ENCODE measurements at places on chromosomes 5 and 9.

- peak; percentile 95 for DNase-seq
Measured at GRCh38 chr9:121545875-121546423, 46.3 kb upstream of the GGTA1 start.

GRCh38 chr5:39299962-39300361 is 64.3 kb downstream of the C9 start:
- DNase-seq = no peak

- DNase-seq = no peak
Measured at GRCh38 chr5:65919773-65920172, 6.6 kb upstream of the ERBIN start.

DNA sequence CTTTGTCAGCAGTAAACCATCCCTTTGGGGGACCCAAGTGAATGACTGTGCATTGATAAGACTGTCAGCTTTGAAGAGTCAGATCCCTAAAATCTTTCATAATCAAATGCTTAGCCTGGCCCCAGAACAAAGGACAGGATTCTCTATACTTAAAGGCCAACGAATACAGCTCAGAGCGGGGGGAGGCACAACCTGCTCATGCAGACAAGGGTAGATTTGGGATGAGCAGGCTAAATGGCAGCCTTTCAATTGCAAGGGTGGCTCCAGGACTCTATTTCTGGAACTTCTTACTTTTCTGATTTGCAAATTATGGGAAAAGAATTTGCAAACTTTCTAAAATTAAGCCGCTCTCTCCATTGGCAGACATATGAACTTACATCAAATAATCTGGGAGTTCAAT is 66.4 kb downstream of the ELL2 start:
- no peak for DNase-seq

- DNase-seq = no peak
Measured at GRCh38 chr5:25963251-25964008, 1075.0 kb downstream of the CDH9 start.

DNA sequence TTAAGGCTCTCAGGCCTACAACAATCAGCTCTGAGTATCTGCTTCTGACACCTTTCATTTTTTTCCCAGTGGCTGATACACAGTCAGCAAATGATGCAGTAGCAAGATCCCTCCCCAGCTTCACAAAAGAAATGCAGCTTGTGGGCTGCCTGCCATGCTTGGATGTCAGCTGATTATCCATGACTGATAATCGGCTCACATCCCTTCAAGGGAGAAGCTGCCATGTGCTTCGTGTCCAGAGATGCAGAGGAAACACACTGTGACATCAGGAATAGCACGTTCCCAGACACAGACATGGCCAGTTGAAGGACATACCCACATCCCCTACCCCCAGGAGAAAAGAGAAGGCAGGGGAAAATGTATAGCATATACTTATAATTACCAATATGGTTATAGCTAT is 27.9 kb downstream of the TMEM215 start:
- no peak for DNase-seq

DNA sequence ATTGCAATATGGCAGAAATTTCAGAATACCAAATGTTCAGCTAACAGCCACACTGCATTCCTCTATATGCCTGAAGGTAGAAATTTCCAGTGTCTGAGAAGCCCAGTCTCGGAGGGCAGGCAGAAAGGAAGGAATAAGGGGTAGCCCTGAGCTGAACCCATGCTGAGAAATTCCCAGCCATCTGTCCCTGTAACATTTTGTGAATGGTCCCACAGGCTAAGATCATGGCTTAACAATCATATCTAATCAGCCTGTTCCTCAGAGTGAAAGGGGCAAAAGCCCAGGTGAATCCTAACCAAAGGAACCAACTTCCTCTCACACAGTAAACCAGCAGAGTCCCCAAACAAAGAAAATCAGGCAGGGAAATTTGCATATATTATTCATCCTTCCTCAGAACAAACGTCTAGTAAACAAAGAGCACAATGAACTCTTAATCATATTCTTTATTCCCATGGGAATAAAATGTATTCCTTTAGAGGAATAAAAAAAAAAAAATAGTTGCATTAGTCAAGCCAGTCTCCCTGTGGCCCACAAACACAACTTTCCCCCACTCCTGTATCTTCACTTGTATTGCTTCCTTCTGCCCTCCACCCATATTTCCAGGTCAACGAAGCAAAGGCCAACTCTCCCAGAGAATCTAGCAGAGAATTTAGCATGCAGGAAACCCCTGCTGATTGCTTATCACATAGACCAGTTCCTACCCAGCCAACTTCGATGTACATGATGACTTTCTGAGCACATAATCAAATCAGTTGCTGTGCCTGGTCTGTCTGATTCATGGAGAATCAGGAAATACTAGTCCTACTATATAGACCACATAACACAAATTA is 257.6 kb downstream of the FAM114A2 start:
- DNase-seq = no peak

GRCh38 chr5:34717426-34718327 is 61.5 kb downstream of the RAI14 start:
- DNase-seq = peak; percentile 17

- DNase-seq = no peak
Measured at GRCh38 chr5:6611334-6612256, 21.2 kb downstream of the NSUN2 start.

- no peak for DNase-seq
Measured at GRCh38 chr5:69213513-69214215, 21.0 kb upstream of the CDK7 start.

- no peak for DNase-seq
Measured at GRCh38 chr9:131270171-131271015, 5.9 kb downstream of the FAM78A start.

DNA sequence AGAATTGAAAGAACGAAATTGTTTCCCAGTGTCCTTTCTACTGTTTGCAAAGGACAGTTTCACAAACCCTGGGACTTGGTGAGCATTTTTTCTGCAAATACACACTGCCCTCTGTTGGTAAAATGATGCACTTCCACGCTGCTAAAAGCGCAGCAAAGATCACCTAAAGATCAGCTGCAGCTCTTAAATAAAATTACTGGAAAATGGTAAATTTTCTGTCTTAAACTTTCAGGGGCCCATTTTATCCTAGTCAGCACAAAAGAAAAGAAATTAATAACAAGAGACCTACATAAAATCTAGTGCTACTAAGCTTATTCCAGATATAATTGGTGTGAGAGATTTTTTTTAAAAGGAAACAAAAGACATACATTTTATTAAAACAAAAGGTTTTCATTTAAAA is 566.0 kb downstream of the CAAP1 start:
- peak; percentile 21 for DNase-seq

DNA sequence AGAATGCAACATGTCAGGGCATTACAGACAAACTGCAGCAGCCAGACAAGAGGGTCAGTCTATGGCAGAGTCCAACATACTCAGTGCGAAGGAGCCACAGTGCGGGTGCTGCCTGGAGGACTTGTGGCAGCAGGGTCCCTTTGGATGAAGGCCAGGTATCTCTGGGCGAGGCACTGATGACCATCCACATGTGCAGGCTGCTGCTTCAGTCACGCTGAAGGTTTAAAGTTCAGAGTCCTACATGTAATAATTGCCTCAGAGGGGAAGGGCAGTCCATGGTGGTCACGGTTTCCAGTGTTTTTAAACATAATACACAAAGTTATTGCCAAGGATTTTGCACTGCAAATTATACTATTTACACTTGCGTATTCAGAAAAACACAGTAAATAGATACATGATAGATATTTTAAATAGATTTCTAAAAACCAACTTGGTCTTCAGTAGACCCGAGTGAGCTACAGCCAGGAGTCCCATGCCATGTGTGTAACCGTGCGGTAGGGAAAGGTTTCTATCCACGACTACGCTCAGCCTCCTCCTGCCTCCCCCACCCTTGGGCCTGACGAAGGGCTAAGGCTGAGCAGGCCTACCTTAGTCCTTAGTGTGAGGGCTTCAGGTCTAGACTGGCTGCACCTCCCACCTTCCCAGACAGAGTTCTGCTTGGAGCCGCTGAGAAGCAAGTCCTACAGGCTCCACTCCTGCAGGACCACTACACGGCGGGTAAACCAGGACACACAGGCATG is 76.2 kb downstream of the GPR21 start:
- DNase-seq = no peak

DNA sequence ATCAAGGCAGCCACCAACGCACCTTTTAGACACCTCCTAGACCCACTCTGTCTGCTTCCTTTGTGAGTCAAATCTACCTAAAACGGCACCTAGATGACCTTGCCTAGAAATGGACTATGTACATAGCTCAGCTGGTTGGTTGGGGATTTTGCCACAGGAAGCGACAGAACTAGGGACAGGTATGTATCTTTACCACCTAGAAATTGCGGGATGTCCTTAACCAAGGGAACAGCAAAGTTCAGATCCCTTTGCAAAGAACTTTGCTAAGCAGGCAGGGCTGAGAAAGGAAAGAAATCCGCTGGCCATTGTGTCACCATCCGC is 2.0 kb upstream of the ENC1 start:
- DNase-seq = no peak

DNA sequence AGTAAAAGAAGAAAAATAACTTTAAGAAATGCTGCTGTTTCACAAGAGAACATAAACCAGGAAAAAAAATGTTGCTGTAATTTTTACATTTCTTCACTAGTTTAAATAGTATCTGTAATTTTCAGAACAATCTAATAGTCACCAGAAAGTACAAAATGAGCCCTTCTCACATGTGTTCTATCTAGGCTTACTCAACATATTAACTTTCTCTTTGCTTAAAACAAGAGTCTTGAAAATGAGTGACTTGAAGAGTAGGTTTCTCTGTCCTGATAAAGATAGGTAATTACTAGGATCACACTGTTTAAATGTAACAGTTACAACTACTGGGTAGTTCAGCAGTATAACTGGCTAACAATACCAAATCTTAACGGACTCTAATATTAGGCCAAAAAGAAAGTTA is 37.5 kb downstream of the CLINT1 start:
- DNase-seq = no peak

- peak; percentile 23 for DNase-seq
Measured at GRCh38 chr5:39148983-39149534, 70.3 kb downstream of the FYB1 start.
